Activated CD4-positive, CD25-positive, alpha-beta regulatory T cell (primary cell): ENCODE measurements at places on chromosomes 1 and 21.

GRCh38 chr1:16717336-16718098 lies 22.8 kb upstream of the RNU1-4 start:
- no peak for DNase-seq

GRCh38 chr1:176853503-176853902 lies 311.0 kb downstream of the ASTN1 start:
- no peak for DNase-seq

GRCh38 chr1:45621501-45621836 lies 2.4 kb downstream of the CCDC17 start:
- no peak for DNase-seq

- no peak for DNase-seq
Measured at GRCh38 chr1:93681101-93681988, at the start of gene BCAR3. BCAR3 (minus strand) TSS chr1:93681837; CDS start chr1:93674930, 6,907 bp downstream.

DNA sequence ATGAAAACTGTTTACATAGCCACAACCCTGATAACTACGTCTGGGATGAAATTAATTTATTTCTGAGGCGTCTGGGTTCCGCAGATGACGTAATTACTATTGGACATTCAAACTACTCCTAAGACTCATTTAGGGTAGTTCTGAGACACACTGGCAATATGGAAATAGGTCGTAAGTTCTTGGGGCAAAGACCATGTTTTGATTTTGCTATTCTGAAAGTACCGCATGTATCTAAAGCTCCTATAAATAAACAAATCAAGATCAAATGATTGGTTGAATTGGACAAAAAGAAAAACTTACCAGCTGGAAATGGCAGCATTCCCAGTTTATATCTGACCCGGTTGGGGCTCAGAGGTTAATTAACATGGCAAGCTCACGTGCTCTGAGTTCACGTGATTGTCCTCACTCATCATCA lies 74.3 kb downstream of the DHRS3 start:
- DNase-seq = no peak

GRCh38 chr1:156025876-156026275 lies 5.1 kb upstream of the SSR2 start:
- no peak for DNase-seq

- DNase-seq = no peak
Measured at GRCh38 chr1:21633992-21634805, 35.0 kb downstream of the RAP1GAP start.

DNA sequence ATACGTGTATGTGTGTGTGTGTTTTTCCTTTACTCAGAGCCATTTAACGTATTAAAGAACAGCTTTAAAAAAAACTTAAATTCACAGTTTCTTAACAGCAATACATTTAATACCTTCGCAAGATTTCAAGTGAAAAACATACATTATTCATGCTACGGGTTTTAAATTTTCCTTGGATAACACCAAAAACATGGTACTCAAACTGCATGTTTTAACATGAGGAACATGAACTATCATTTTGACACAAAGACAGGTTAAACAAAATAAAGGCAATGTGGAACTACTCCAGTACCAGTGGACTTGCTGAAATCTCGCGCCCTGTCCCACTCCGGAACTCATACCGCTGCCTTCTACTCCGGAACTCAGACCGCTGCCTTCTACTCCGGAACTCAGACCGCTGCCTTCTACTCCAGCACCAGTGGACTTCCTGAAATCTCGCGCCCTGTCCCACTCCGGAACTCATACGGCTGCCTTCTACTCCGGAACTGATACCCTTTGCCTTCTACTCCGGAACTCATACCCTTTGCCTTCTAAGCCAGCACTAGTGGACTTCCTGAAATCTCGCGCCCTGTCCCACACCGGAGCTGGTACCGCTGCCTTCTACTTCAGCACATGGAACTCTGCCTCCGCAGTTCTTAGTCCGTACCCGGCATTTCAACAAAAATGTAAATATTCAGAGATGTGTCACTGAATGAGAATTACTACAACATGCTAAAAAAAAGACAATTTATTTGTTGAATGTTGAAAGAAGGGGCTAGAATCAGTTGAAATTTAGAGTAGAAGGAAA lies 148.6 kb downstream of the NCAM2 start:
- no peak for DNase-seq

DNA sequence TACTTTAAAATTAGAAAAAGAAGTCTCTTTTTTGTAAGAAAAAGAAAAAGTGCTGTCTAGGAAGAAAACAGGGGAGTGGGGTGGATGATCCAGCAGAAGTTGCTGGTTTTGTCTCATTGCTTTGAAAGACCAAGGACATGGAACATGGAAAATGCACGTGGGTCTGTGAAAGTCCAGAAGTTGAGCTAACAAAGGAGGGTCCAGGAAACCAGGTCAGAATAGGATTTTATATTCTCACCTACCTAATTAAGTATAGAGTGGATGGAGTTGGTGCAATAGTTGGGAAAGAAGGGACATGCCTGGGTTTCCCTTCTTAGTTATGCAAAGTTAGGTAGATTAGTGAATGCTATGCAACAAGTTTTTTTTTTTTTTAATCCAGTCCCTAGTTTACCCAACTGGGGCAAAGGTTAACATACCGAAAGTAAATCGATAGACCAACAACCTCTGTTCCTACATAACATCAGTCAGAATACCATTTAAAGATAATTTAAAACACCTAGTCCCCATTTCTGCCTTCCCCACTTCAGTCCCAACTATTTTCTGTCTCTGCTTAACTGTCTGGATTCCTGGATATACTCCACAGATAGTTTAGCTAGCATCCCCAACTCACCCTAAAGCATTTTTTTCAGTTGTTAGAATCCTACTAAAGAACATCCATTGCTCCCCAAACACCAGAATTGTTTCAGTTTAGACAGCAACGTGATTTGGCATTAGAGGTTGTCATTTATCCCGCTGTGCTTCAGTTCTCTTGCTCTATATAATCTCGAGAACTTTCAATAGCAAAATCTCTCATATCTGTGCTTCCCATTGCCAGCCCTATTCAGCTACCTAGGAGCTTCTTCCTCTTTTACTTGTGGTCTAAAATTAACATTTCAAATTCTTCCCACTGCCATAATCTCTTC lies 105.7 kb upstream of the PLPPR5 start:
- DNase-seq = no peak

DNA sequence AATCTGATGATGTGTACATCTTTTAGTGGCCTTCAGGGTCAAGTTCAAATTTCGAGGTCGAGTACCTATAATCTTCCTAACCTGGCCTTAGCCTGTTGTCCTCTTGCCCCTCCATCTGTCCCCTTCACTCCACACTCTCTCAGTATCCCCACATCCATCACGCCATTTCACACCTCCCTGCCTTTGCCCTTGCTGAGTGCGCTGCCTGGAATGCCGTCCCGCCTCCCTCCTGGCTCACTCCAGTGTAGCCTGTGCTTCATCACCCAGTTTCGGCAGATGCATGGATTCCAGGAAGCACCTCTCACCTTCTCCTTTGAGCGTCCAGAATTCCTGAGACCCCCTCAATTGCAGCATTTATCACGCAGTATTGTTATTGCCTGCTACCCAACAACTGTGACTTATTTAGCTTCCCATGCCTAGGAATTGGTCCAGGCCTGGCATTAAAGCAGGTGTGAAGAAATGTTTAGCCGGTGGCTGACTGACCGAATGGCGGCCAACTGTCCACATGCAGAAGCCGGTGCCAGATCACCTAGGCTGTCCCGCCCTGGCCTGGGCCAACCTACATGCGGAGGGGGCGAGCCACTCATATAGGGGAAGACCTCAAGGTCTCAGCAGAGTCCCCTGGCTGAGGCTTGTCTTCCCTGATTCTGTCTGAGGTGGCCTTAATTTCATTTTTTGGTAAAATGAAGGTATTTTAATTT lies 34.5 kb downstream of the MYOM3 start:
- DNase-seq = no peak

- DNase-seq = no peak
Measured at GRCh38 chr1:44619261-44619900, 54.9 kb downstream of the TMEM53 start.

- DNase-seq = no peak
Measured at GRCh38 chr1:161259765-161260164, 1.2 kb downstream of the PCP4L1 start.

DNA sequence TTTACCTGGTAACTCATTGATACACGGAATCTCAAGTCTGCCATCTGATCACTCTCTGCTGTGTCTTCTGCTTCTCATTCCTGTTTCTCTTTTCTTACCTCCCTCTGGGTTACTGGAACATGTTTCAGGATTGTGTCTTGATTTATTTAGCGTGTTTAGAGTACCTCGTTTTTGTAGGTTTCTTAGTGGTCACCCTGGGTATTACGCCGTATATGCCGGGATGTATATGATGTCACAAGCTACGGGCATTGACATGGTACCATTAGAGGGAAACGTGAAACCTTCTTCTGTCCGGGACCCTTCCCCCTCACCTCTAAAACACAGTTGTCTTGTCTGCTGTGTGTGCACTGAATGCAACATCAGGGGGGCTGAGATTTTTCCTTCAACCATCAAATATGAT lies 2.8 kb downstream of the ACTRT2 start:
- DNase-seq = no peak

DNA sequence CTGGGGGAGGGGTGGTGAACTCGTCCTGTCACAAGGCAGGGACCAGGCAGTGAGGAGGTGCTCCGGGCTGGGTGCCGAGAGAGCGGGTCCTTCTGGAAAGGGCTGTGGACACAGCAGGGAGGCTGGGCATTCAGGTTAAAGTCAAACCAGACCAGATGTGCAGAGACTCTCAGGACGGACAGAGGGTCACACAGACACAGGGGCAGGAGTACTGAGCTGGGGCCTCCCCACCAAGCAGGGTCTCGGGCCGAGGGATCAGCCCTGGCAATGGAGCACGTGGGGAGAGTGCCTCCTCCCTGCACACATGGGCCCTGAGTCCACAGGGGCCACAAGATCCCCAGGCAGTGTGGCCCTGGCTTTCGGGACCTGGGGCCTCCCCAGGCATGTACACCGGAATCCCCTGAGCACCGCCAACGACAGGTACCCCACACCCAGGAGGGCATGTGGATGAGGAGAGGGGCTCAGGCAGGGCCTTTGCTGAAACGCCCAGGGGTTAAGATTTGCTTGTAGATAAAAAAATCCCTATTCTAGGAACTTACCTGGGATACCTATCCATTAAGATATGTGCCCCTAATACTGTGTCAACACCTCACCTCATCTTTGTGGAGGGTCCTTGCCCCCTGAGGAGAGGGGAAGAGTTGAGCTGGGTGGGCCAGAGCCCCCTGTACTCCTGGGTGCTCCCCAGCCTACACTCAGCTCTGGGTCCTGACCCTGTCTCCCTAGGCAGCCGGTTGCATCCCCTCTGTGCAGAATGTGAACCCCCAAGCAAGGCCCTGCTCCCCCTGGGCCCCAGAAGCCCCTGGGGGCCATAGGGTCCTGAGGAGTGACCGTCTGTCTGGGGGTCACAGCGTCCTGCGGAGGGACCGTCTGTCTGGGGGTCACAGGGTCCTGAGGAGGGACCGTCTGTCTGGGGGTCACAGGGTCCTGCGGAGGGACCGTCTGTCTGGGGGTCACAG lies 46.9 kb upstream of the ADARB1 start:
- no peak for DNase-seq

DNA sequence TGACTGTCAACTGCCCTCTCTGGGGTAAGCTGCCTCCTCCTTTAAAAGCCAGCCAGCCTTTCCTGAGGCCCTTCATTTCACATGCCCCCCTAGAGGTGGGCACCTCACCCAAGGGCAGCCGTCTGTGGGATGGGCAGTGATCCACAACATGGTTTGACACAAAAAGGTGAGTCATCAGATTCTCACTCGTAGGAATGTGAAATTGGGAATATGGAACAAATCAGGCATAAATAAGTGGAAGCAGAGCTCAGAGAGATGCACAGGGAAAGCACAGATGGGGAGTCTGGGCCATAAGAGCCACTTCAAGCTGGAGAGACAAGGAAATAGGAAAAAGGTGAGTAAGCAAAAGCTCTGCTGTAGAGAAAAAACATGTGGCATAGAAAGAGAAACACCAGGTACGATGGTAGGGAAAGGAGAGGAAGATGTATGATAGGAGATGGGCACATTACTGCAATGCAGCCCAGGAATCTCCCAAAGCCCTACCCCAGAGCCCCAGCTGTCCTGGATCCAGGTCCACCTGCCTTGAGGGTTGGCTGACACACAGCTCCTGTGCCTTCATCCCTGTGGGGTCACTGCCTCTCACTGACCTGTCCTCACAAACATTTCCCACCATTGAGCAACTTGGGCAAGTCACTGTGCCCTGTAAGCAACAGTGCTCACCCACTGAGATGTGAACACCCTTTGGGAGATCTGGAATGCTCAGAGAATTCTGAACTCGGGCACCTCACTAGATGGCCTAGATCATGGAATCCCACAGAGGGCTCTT lies 86.6 kb downstream of the ASTN1 start:
- no peak for DNase-seq

DNA sequence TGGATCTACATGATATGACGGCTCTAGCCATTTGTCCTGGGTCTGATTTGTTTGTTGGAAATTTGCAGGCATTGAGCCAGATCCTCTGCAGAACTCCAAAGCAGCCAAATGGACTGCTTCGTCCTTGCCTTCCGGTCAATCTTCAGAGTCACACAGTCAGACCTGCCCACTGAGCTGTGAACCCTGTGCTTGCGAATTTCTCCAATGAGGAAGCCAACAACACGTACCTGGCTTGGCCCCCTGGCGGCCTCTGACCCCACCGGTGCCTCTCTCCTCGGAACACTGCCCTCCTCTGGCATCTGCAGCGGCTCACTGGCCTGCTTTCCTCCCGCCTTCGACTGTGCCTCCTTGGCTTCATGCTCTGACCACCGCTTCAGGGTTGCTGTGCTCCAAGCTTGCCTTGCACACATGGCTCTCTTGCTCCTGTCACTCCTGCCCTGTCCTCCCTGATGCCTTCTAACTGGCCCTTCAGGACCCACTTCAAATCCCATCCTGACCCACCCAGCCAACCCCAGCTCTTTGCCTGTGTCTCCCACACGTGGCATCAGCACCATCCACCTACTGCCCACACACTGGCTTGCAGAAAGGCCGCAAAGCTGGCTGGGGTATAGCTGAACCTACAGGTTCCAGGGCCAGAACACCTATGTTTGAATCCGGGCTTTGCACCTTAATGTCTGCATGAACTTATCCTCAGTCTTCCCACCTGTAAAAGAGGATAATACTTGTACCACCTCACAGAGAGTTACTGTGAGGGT lies 128.2 kb downstream of the KCNN3 start:
- DNase-seq = no peak

- DNase-seq = no peak
Measured at GRCh38 chr1:54453022-54453421, 46.8 kb upstream of the SSBP3 start.

- DNase-seq = no peak
Measured at GRCh38 chr1:8889925-8890785, 11.7 kb upstream of the ENO1 start.

DNA sequence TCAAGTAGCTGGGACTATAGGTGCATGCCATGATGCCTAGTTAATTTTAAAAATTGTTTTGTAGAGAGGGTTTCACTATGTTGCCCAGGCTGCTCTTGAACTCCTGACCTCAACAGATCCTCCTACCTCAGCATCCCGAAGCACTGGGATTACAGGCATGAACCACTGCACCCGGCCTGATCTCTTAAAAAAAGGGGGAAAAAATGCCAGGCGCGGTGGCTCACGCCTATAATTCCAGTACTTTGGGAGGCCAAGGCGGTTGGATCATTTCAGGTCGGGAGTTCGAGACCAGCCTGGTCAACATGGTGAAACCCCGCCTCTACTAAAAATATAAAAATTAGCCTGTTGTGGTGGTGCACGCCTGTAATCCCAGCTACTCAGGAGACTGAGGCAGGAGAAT lies 13.2 kb downstream of the AVPR1B start:
- no peak for DNase-seq
